NCI-H2029 (cell line): ENCODE measurements at places on chromosomes 11 and 22.

- DNase-seq = no peak
These were observed 706.8 kb downstream of the KCNA4 start for GRCh38 chr11:29309992-29310391.

DNA sequence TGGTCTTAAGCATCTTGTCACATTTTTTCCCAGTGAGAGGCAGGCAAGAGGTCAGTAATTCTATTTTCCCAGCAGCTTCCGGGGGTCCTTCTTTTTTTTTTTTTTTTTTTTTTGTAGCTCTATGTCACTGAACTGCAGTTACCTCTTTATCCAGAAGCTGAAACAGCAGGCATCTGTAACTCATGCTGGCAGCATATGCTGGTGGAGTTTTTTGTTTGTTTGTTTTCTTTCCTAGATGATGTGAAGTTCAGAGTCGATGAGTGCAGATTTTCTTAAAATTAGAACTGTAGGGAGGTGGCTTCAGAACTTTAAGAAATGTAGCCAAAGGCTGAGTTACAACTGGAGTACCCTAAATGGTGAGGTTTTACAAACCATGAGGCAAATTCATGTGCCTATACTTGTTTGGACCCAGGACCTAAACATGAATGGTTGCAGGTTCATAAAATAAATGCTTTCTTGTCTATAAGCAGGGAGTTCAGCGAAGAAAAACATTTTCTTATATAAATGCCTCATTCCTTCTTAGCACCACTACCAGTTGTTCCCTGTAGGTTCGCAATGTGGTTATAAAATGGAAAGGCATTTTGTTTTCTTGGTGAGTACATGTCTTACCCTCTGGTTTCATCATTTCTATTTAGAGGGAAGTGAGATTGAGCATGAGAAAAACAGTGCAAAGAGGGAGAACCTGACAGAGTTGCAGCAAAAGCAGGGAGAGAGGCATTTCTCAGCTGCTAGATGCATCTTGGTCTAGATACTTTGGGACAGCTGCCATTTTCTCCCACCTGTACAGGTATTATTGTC lies 84.0 kb downstream of the TRIM44 start:
- no peak for DNase-seq

GRCh38 chr11:8527939-8528338 lies 66.1 kb downstream of the STK33 start:
- no peak for DNase-seq

DNA sequence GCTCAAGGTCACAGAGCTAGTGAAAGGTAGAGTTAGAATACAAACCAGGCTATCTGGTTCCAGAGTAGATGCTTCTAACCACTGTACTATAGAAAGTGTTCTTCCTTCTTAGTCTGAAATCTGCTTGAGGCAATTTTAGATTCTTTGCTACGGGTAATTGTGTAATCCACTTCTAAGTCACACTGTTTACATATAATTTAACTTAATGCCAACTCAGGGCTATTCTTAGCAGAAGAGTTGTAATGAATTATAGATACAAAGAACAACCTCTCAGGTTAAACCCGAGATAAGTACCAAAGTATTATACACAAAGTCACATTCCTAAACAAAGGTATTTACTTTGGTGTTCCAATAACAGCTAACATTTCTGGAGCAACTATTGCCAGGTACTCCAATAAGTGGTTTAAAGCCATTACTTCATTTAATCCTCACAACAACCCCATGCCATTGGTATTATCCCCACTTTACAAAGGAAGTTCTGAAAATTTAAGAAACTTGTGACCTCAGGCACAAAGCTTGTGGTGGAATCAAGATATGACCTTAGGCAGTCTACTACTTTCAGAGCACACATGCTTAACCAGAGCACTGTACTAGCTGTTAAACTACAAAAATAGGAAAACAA lies 31.1 kb upstream of the DDI1 start:
- DNase-seq = no peak
